ENCODE measurements at places on chromosomes 1 and 21.

GRCh38 chr21:36316872-36317484 lies 3.0 kb upstream of the MORC3 start:
- no peak for DNase-seq

GRCh38 chr1:203033917-203034316 lies 7.6 kb downstream of the PPFIA4 start:
- DNase-seq, result no peak

DNA sequence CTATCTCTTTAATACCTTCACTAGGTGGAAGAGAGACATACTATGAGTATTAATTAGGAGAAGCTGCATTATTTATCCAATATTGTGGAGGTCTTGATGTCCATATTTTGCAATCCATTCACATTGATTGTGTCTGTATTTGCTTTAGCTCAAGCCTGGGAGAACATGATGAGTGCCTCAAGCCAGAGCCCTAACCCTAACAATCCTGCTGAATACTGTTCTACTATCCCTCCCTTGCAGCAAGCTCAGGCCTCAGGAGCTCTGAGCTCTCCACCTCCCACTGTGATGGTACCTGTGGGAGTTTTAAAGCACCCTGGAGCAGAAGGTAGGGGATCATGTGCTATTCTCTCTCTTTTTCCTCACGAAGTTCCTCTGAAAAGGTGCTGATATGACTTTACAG lies 99.5 kb downstream of the CC2D1B start:
- DNase-seq, result no peak

GRCh38 chr1:116491700-116492357 lies 79.0 kb downstream of the CD58 start:
- no peak for DNase-seq

GRCh38 chr1:152182431-152182830 lies 23.4 kb upstream of the RPTN start:
- DNase-seq, result no peak
